NCI-H1417 treated with DMSO at 0.1 percent for 48 hours (cell line): ENCODE measurements at places on chromosomes 5 and 9.

DNA sequence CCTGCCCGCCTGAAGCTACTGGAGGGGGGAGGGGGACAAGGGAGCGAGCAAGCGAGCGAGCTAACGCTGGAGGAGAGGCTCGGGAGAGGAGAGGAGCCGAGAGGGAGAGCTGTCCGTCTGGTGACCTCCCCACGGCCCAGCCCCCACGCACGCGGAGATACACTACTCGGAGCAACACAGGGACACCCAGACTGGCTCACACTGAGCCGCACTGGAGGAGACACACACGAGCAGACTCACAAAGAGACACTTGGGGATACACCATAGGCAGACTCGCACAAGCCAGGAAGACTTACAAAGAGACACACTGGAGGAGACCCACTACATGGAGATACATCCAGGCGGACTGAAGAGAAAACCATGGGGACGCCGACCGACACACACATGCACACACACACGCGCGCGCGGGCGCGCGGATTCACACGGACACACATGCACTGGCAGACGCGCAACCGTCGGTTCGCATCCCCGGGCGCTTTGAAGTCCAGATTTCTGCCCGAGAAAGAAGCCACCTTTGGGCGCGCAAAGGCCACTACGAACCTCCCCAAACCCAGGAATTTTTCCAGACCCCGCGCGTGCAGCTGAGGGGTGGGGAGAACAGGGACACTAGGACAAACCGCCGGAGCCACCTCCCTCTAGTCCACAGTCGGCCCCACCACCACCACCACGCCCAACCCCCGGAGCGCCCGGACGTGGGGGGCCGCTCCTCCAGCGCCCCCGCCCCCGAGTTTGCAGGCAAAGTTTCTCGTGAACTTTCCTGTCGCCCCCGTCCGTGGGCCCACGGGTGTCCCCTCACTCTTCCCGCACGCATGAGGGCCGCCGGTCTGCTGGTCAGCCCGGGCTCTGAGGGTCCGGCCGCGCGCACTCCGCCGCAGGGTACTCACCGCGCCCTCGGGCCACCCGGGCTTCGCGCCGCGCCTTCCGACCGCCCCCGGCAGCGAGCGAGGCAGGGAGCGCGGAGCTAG is 571 bp downstream of the CNTFR start:
- no peak for DNase-seq

DNA sequence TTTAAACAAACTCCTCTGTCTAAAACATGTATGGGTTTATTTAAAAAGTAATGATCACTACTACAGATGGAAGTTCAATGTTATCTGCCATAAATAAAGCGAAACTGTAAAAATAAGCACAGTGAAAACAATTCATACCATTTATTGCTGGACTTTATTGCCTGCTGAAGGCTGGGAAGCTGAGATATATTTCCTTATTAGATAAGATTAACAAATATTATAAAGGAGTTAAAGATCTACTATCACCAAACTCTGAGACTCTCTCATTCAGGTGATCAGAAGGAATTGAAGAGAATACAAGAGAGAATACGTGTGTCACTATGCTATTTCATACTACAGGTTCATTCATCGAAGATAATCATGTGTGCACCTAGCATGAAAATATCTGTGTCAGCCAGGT is 190.9 kb upstream of the ATP10B start:
- no peak for DNase-seq

DNA sequence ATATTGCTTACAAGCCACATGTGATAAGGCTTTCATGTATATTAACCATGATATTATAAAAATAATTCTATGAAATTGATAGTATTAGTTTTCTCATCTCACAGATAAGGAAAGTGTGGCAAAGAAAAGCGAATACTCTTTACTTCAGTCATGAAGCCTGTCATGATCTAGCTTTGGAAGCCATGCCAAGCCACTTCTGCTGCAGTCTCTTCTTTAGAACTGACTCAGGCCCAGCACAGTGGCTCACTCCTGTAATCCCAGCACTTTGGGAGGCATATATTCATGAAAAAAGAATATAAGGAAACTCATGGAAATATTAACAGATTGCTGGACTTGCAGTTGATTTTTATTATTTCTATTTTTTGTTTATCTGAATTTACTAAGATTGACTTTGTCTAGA is 42.9 kb upstream of the PJA2 start:
- DNase-seq = no peak

- DNase-seq = no peak
Measured at GRCh38 chr9:93231121-93231694, 47.3 kb downstream of the WNK2 start.

- no peak for DNase-seq
Measured at GRCh38 chr9:2253636-2254580, 238.8 kb downstream of the SMARCA2 start.

- no peak for DNase-seq
Measured at GRCh38 chr5:16788957-16789356, 147.1 kb downstream of the MYO10 start.

GRCh38 chr5:122220511-122220910 is 91.2 kb downstream of the ZNF474 start:
- no peak for DNase-seq

GRCh38 chr9:73270967-73271721 is 119.5 kb downstream of the ANXA1 start:
- no peak for DNase-seq

GRCh38 chr9:36731068-36731956 is 158.6 kb downstream of the MELK start:
- no peak for DNase-seq

GRCh38 chr5:124280079-124280478 is 466.4 kb downstream of the ZNF608 start:
- no peak for DNase-seq

DNA sequence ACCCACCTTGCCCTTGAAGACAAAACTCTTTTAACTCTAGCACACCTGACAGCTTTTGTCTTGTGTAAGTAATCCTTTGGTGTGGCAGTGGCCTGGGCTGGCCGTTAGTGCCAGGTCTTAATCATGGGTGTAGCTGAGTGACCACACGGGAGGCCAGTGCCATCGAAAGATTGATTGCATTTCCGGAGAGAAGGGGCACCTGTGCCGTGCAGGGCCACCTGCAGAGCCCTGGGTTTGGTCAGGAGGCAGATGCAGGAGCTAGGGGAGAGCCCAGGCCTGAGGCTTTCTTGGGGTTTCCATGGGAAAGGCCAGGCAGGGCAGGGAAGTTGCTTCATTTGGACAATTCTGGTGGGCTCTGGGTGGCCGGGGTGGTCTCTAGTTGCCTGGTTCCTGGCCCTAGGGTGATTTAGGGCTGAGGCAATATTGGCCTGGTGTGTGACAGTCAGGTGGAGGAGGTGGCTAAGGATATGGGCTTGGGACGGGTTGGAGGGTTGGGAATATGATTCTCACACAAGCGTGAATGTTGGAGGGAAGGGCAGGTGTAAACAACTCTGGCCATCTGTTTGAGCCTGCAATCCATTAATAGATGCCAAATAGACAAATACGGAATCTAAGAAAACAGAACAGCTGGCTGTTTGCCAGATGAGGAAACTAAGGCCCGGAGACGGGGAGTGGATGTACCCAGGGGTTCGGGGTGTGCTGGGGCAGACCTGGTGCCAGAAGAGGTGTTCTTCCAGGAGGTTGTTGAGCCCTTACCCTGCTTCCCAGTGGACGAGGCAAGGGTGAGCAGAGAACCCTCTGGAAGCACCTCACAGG is 4.6 kb downstream of the DBH start:
- no peak for DNase-seq

DNA sequence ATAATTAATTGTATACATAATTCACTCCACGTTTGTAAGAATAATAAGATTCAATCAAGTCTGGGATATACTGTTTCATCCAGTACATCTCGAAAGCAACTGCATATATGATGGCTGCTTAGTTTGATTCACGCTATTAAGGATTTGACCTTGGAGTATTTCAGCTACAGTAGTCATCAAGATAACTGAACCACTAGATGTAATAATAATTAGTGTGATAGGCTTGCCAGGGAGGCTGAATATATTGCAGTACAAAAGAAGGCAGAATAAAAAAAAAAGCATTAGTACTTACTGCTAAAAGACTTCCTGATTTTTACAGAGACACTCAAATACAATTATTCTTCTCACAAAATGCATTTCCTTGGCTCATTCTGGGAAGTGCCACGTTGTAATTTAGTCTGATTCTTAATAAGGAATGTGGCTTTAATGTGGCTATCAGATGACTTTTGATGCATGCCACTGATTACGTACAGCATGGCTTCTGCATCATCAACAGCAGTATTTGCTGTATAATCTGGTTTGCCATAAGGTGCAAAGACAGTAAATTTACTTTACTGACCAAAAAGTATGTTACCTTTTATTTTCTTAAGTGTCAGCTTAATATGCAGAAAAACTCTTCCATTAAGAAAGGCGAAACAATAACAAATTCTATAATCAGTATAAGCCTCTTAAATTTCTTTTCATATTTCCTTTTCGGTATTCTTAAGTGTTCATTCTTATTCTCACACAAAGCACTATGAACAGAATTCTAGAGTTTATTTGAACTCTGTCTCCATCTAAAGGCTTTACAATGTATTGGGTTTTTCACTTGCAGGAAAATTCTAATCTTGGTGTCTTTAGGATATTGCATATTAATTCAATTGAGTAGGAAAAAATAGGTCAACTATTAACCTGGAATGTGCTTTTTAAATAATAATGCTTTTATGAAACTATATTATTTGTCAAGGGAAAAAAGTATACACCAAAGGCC is 166.4 kb downstream of the SLF1 start:
- no peak for DNase-seq

DNA sequence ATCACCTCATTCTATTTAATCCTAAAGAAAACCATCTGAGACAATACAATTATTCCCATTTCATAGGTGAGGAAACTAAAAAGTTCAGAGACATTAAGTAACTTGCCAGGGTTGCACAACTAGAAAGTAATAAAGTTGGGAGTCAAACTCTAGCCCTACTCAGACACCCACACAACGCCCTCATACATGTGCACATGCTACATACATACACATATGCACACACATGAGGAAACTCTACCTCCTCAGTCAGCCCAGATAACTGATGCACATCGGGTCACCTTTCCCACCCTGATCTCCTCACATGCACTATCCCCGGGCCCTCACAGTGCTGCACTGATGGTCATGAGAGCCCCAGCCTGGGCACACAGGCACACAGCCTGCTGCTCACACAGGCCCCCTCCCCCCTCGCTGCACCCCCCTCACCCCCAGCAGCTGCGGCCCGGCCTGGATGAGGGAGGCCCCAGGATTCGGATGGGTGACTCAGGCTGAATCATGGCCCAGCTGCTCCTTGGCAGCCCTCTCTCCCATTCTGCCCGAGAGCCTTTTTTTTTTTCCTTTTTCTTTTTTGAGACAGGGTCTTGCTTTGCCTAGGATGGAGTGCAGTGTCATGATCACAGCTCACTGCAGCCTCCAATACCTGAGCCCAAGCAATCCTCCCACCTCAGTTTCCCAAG is 5.0 kb upstream of the GPRIN1 start:
- DNase-seq = no peak

GRCh38 chr9:18253950-18254349 is 220.0 kb upstream of the ADAMTSL1 start:
- no peak for DNase-seq

GRCh38 chr9:71790296-71790695 is 22.0 kb upstream of the CEMIP2 start:
- DNase-seq = no peak

DNA sequence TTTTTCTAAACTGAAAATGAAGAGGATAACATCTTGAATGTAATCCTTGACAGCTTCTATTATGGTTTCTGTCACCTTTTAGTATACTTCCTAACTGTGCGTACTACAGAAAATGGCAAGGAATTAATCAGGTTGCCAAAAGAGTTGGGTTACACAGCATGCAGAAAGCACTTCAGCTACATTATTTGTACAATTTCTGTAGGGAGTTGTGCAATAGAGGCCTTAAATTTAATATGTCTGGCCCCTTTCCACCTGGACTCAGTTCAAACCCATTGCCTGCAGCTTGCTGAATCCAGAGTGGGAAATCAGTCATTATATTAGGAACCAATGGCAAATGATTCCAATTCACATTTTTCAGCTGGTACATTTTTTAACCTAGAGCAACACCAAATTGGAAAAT is 549.7 kb downstream of the CSNK1G3 start:
- no peak for DNase-seq

DNA sequence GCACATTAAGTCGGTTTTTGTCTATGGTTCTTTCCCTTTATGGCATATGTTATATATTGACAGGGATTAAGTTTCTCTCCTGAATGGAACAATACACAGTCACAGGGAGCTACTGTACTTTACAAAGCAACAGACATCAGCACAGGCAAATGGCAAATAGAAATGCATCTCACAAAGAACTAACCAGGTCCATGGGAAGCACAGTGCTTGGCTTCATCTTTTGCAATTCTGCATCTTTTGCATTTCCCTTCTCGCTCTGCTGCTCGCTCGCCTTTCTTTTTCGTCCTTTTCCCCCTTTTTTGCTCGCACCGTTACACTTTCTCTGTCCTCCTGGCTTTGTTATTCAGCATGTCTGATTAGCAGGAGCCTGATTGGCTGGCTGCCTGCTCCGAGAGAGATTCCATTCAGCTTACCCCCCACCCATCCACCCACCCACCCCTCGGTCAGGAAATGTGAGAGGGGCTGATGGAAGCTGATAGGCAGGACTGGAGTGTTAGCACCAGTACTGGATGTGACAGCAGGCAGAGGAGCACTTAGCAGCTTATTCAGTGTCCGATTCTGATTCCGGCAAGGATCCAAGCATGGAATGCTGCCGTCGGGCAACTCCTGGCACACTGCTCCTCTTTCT is at the start of gene ADAMTSL1:
ADAMTSL1 (plus strand) TSS at position 502 of the 628 bp plus-strand sequence; CDS start at position 582, 80 bp downstream.
- DNase-seq = no peak

DNA sequence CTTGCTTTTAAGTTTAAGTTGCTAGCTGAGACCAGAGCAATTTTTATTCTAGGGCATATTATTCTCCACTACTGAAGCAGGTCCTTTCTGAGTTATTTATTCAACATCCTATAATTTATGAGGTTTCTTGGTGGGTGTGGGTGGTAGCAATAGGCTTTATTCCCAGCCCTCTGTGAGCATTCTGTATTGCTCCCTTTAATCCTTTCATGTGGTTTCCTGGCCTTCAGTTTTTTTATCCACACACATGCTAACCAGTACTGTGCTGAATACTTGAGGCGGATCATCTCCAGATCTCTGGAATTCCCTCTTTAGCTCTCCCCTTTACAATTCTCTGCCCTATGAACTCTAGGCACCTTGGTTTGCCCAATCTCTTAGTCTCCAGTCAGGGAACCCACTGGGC is 91.8 kb upstream of the GLRA1 start:
- DNase-seq = no peak

DNA sequence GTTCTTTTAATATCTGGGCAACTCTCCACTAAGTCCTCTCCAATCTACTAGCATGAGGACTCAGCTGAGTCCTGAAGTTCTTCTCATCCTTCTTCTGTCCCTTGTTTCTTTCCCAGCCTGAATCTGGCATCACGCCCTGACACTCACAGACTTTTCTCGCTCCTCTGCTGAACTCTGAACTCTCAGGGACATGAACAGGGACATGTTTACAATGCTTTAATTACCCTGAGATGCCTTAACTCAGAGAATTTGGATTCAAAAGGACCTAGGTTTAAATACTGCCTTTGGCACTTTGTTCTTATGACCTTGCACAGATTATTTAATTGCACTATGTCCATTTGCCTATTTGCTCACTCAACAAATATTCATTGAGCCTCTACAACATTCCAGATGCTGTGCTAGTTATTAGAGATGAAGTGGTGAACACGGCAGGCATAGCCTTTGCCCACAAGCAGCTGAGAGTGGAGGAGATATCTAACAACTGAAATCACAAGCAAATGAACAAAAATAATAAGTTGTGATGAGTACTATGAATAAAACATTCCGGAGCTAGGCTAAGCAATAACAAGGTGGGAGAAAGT is 106.0 kb downstream of the ADRB2 start:
- DNase-seq = no peak

GRCh38 chr9:20289423-20290010 is 332.8 kb downstream of the MLLT3 start:
- DNase-seq = no peak
